ENCODE measurements at places on chromosomes 5 and 9.

GRCh38 chr5:53318303-53318702, 162.1 kb upstream of the FST start:
- H3K4me1 ChIP-seq = no peaks in the 10 kb centered on the region
- no peak for DNase-seq
- no peaks in the 10 kb centered on the region for H3K27me3 ChIP-seq
- H3K27ac ChIP-seq = no peak overlapping the region
- no peak overlapping the region for H3K4me3 ChIP-seq

GRCh38 chr5:9454012-9454481, 91.8 kb downstream of the SEMA5A start:
- no peaks in the 10 kb centered on the region for H3K36me3 ChIP-seq
- no peaks in the 10 kb centered on the region for H3K27me3 ChIP-seq
- no peak overlapping the region for H3K27ac ChIP-seq
- no peak for DNase-seq

DNA sequence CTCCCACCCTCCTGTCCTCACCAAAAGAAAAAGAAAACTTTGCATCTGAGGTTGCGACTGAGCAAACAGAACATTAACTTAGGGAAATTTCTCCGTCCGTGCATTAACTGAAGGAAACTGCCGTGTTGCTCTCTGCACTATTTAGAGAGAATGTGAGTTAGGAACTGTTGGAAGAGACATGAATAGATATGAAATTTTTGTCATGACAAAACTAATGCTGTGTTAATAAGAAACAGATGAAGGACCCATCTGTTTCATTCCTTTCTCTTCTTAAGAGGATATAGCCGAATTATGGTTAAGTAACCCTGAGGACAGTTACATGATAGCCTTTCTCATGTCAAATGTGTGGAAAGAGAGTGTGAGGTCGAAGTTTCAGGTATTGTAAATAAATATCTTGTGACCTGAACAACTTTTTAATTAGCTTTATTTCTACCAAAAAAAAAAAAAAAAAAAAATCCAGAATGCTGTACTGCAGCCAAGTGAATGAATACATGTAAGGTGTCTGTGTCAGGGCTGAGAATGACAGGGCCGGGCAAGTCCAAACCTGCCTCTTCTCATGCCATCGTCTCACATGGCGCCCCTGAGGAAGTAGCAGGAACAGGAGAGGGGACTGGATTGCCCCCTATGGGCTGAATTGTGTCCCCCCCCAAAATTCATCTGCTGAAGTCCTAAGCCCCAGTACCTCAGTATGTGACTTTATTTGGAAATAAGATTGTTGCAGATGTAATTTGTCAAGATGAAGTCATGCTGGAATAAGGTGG, 35.6 kb upstream of the ANKRD33B start:
- H3K4me1 ChIP-seq = no peaks in the 10 kb centered on the region
- H3K4me3 ChIP-seq = no peak overlapping the region
- no peak for DNase-seq

DNA sequence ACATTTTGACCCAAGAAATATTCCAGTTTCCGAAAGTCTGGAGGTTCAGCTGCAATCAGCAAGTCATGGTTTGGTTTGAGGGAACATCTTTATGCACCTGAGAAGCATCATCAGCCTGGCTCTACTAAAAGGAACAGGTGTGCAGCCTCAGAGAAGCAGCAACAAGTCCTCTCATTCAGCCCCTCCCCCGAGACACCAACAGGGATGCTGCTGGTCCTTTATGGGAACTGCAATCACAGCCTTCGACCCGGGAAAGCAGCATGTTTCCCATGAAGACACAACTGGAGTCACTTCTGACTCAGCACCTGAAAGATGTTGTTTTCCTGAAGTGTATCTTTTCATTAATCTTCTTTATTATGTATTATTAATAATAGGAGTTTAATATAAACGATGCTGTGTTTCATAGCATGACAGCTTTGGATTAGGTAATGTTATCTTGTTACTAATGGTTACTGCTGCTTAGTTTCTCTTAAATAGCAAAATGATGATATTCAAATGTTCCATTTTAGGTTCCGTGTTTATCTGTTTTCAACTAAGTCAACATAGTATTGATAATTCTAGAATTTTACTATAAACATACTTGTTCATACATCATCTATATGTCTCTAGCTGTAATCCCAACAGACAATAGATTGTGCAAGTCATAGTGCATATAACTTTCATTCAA, 15.6 kb upstream of the NREP start:
- H3K4me3 ChIP-seq = no peak overlapping the region
- H3K27ac ChIP-seq = no peak overlapping the region
- peaks cover 7% of the 10 kb centered on the region for H3K4me1 ChIP-seq
- DNase-seq = no peak
- no peaks in the 10 kb centered on the region for H3K36me3 ChIP-seq
- no peaks in the 10 kb centered on the region for H3K27me3 ChIP-seq

DNA sequence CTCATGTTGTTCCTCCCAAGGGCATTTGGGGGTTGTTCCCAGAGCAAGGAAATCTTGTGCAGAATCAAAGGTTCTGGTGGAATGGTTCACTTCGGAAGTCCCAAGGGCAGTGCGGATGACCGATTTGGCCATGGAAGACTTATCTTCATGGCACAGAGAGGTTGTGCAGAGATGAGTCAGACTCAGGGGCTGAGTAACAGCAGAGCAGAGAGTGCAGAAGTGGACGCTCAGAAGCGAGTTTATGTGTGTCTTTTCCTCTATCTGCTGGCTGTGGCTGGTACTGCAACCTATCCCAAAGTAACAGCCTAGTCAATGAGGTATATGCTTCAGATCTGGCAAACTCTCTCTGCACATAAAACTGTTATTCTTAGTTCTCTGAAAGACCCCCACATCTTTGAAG, 118.1 kb downstream of the DPYSL3 start:
- DNase-seq = no peak
- H3K27ac ChIP-seq = no peak overlapping the region
- no peaks in the 10 kb centered on the region for H3K36me3 ChIP-seq
- H3K27me3 ChIP-seq = no peaks in the 10 kb centered on the region
- H3K4me1 ChIP-seq = no peaks in the 10 kb centered on the region

DNA sequence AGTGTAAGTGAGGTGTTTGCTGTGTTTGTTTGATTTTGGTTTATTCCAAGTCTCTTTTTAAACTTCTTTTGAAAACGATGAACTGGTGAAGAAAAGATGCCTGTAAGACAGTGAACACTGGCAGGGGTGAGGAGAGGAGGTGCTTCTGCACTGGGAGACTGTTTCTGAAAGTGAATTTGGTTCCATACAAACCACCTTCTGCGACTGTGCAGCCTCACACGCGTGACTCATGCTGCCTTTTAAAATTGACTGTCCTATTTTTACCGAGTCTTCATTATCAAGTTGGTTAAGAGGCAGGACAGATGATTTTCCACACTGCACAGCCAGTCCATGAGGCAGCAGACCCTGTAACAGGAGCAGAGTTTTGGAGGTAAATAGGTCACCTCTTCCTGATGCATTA, 340.6 kb downstream of the MTRR start:
- DNase-seq = no peak
- H3K36me3 ChIP-seq = no peaks in the 10 kb centered on the region
- H3K4me3 ChIP-seq = no peak overlapping the region
- no peak overlapping the region for H3K27ac ChIP-seq

- no peak overlapping the region for H3K4me3 ChIP-seq
- DNase-seq = no peak
- no peaks in the 10 kb centered on the region for H3K36me3 ChIP-seq
- H3K4me1 ChIP-seq = peaks cover 11% of the 10 kb centered on the region
- peak overlapping the region; percentile 13 for H3K27ac ChIP-seq
- no peaks in the 10 kb centered on the region for H3K27me3 ChIP-seq
Observed at GRCh38 chr9:112049811-112050516, 125.1 kb downstream of the SUSD1 start.

- DNase-seq = no peak
- no peaks in the 10 kb centered on the region for H3K27me3 ChIP-seq
- no peak overlapping the region for H3K27ac ChIP-seq
- no peaks in the 10 kb centered on the region for H3K36me3 ChIP-seq
- no peaks in the 10 kb centered on the region for H3K4me1 ChIP-seq
Observed at GRCh38 chr5:165495829-165496380, 1990.5 kb downstream of the MAT2B start.

DNA sequence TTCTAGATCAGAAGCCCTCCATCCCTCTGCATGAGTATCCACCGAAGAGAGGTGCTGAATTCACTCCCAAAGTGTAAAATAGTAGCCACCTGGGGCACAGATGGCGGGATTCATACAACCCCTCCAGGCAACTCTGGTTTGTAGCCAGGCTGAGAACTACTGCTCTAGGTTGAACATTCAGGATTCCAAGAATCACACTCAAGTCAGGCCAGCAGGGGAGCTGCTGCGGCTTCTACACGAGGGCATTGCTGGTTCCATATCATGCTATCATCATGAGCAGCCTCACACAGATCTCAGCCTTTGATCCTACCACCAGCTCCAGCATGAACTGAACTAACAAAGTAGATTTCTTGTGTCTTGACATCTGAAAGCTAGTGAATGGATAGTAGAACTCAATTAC, 367.9 kb downstream of the DIRAS2 start:
- no peak overlapping the region for H3K4me3 ChIP-seq
- H3K4me1 ChIP-seq = no peaks in the 10 kb centered on the region
- DNase-seq = no peak

DNA sequence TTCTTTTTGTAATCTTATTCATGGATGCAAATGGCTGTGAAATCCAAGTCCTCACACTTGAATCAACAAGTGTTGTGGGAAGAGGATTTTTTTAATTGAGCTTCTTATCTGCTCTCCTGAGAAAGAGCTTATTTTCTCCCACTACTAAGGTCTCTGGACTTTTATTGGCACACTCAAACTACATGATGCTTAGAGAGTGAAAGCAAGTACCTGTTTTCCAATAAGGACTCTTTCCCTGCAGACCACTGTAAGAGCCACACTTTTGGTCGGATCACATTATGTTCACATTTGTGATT, 546.4 kb upstream of the ARRDC3 start:
- H3K27me3 ChIP-seq = no peaks in the 10 kb centered on the region
- H3K36me3 ChIP-seq = no peaks in the 10 kb centered on the region
- no peak overlapping the region for H3K27ac ChIP-seq
- DNase-seq = no peak
- H3K4me1 ChIP-seq = no peaks in the 10 kb centered on the region

- no peak for DNase-seq
- H3K27me3 ChIP-seq = no peaks in the 10 kb centered on the region
- H3K4me3 ChIP-seq = no peak overlapping the region
- H3K27ac ChIP-seq = no peak overlapping the region
Observed at GRCh38 chr9:69380811-69381210, 55.8 kb downstream of the ENTREP1 start.

- no peak for DNase-seq
- no peak overlapping the region for H3K27ac ChIP-seq
- peaks cover 5% of the 10 kb centered on the region for H3K4me1 ChIP-seq
- H3K36me3 ChIP-seq = peaks cover 51% of the 10 kb centered on the region
- no peaks in the 10 kb centered on the region for H3K27me3 ChIP-seq
Observed at GRCh38 chr5:138925090-138925635, 50.0 kb upstream of the LRRTM2 start.

DNA sequence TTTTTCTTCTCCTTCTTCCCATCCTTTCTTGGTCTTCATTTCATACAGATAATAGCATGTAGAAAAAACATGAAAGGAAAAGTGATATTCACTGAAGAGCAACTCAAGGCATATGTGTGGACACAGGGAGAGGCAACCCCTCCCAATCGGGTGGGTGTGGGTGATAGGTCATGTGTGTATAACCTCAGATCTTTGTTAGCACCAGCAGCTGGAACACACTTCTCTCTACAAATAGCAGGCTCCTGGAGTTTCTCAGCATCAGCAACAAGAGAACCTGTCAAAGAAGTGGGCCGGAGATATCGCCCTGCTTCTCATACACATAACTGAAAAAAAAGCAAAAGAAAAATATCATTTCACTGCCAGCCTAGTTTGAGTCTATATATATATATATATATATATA, 426.4 kb downstream of the DTWD2 start:
- no peaks in the 10 kb centered on the region for H3K27me3 ChIP-seq
- no peak for DNase-seq
- H3K4me3 ChIP-seq = no peak overlapping the region
- no peaks in the 10 kb centered on the region for H3K36me3 ChIP-seq
- H3K4me1 ChIP-seq = no peaks in the 10 kb centered on the region

GRCh38 chr5:138725153-138725817, 27.9 kb upstream of the CTNNA1 start:
- DNase-seq = peak; percentile 65
- H3K4me1 ChIP-seq = peaks cover 9% of the 10 kb centered on the region
- H3K27me3 ChIP-seq = no peaks in the 10 kb centered on the region
- peak overlapping the region; percentile 53 for H3K27ac ChIP-seq

- no peak for DNase-seq
- no peaks in the 10 kb centered on the region for H3K27me3 ChIP-seq
- no peaks in the 10 kb centered on the region for H3K4me1 ChIP-seq
- H3K36me3 ChIP-seq = no peaks in the 10 kb centered on the region
- H3K4me3 ChIP-seq = no peak overlapping the region
Observed at GRCh38 chr5:130102960-130103359, 198.7 kb downstream of the CHSY3 start.

- no peak for DNase-seq
- no peaks in the 10 kb centered on the region for H3K4me1 ChIP-seq
- no peaks in the 10 kb centered on the region for H3K36me3 ChIP-seq
- no peaks in the 10 kb centered on the region for H3K27me3 ChIP-seq
Observed at GRCh38 chr9:78826527-78826926, 529.6 kb downstream of the PSAT1 start.

- no peak overlapping the region for H3K27ac ChIP-seq
- no peak overlapping the region for H3K4me3 ChIP-seq
- DNase-seq = no peak
- no peaks in the 10 kb centered on the region for H3K4me1 ChIP-seq
- no peaks in the 10 kb centered on the region for H3K27me3 ChIP-seq
- peaks cover 36% of the 10 kb centered on the region for H3K36me3 ChIP-seq
Observed at GRCh38 chr5:142151436-142152383, 43.1 kb downstream of the NDFIP1 start.

GRCh38 chr5:5432020-5432707, 9.7 kb downstream of the ICE1 start:
- no peak for DNase-seq
- H3K4me1 ChIP-seq = peaks cover 17% of the 10 kb centered on the region
- no peak overlapping the region for H3K27ac ChIP-seq
- H3K4me3 ChIP-seq = no peak overlapping the region
- peaks cover 7% of the 10 kb centered on the region for H3K36me3 ChIP-seq

GRCh38 chr5:87183896-87184295, 83.8 kb upstream of the RASA1 start:
- H3K4me3 ChIP-seq = no peak overlapping the region
- H3K4me1 ChIP-seq = no peaks in the 10 kb centered on the region
- DNase-seq = no peak
- no peaks in the 10 kb centered on the region for H3K36me3 ChIP-seq

- no peaks in the 10 kb centered on the region for H3K36me3 ChIP-seq
Observed at GRCh38 chr9:134891053-134891452, 10.4 kb downstream of the FCN2 start.

GRCh38 chr5:13478831-13479465, 465.5 kb downstream of the DNAH5 start:
- H3K27me3 ChIP-seq = no peaks in the 10 kb centered on the region
- no peaks in the 10 kb centered on the region for H3K4me1 ChIP-seq
- no peak overlapping the region for H3K27ac ChIP-seq
- DNase-seq = no peak

Measured in upper lobe of left lung (tissue), 6 donors.